T-helper 2 cell treated with Interferon-gamma antibody and Interleukin-4, amounts not matched to agents 100 ng/mL and 5 ng/mL, for 36 hours (primary cell): ENCODE measurements at places on chromosomes 1 and 21. TPM values are rescaled to one million over a fixed set of nuclear protein-coding genes. Genes with fewer than 3 reads are reported as not detected.

Gene PLA2G2F
- total RNA-seq: not detected in 2 replicates

Gene LRRN2
- not detected in 2 replicates for total RNA-seq

Gene RHD
- total RNA-seq: not detected in 2 replicates

Gene ARHGEF10L
- total RNA-seq: not detected in 2 replicates

Gene RIPPLY3
- 0.09 TPM in 1 of 2 replicates, not detected in the other for total RNA-seq

Gene CD53
- 437 and 443 TPM in 2 replicates for total RNA-seq

Gene SH3BGRL3
- 679 and 690 TPM in 2 replicates for total RNA-seq

Gene F11R
- 11.1 and 16.8 TPM in 2 replicates for total RNA-seq

Gene SLC25A34
- 2.1 and 2.5 TPM in 2 replicates for total RNA-seq

Gene IFI44L
- total RNA-seq: 50.8 and 53.9 TPM in 2 replicates

Gene CDC42
- total RNA-seq: 395 and 398 TPM in 2 replicates

Gene MARK1
- not detected in 2 replicates for total RNA-seq

Gene NBPF10
- 4.2 and 4.5 TPM in 2 replicates for total RNA-seq

Gene SLC44A5
- total RNA-seq: not detected in 2 replicates
